ENCODE measurements at places on chromosomes 4 and X.

GRCh38 chr4:110275871-110276270 lies 77.5 kb upstream of the ELOVL6 start:
- DNase-seq: no peak

- no peak for DNase-seq
These were observed 3.1 kb downstream of the SRPX2 start for GRCh38 chrX:100647095-100647494.

GRCh38 chr4:46850026-46850425 lies 59.0 kb downstream of the COX7B2 start:
- no peak for DNase-seq

DNA sequence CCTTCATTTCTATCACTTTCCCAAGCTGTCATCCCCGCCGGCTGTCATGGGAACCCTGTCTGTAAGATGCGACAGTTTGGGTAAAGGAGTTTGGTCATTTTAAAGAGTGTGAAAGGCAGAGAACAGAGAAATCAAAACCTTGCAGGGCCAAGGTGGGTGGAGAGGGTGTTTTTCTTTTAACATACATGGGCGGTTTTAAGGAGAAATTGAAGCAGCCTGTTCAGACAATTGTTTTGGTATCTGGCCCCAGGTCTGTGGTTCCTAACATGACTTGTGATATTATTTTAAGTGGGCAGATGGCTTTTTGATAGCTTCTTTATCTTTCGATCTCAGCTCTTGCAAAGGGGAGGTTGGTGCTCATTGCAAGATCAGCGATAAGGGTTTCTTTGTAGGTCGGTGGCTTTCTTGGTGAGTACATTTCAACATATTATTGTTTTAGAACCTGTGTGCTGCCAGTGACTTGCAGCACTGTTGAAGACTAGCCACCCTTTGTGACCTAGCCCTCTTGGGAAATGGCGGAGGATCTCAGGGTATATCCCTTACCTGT lies 3.7 kb downstream of the PPP1R3F start:
- no peak for DNase-seq

DNA sequence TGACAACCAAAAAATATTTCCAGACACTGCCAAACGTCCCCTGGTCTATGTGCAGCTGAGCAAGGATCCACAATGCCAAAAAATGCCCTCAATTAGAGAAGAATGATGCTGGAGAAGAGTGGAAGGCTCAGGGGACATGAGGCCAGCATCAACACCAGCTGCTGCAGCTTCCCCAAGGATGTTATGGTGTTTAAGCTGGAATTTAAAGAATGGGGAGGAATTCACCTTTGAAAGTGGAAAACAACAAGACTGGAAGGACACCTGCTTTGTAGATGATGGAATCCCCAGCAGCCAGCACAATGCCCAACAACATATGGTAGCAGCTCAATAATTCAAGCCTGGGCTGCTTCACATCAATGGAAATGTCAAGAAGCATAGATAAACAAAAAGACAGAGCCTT lies 20.3 kb upstream of the SMPX start:
- no peak for DNase-seq

- no peak for DNase-seq
These were observed 54.7 kb downstream of the TMEM131L start for GRCh38 chr4:153520801-153521329.

GRCh38 chr4:140286456-140286855 lies 87.0 kb upstream of the SCOC start:
- no peak for DNase-seq

- no peak for DNase-seq
These were observed 286.9 kb upstream of the FGF16 start for GRCh38 chrX:77160301-77160700.

- DNase-seq: no peak
These were observed 34.2 kb downstream of the OCRL start for GRCh38 chrX:129574214-129574613.

DNA sequence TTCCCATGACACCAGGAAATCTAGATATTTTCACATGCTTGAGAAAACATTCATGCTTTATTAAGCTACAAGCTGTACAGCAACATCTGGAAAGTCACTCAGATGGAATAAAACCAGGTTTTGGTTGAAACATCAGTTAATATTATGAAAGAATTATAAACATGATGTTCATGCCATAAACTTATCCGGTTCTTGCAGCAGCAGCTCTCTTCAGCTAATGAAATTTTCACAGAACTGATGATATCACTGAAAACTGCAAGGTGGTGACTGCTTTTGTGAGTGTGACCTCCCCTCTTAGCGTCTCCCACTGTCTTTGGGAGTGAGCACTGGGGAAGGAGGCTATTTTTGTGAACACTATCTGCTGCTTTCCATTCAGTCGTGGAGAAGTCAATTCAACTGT lies 56.9 kb downstream of the ARHGAP10 start:
- no peak for DNase-seq

DNA sequence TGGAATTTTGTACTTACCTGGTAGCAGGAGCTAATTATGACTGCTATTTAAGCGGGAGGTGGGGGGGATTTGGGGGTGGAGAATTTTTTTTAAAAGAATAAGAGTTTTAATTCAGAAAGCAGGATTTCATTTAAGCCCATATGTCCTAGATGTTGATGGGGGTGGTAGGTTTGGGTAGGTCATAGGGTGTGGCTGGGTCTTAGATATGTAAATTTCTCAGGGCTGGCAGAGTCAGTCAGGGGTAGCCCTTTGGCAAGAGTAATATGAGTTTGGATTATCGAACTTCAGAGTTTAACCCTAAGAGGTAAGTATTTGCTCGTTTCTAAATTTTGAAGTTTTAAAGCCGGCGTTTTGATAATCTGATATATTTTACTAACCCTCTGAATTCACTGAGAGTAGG lies 35.2 kb upstream of the COX18 start:
- no peak for DNase-seq

DNA sequence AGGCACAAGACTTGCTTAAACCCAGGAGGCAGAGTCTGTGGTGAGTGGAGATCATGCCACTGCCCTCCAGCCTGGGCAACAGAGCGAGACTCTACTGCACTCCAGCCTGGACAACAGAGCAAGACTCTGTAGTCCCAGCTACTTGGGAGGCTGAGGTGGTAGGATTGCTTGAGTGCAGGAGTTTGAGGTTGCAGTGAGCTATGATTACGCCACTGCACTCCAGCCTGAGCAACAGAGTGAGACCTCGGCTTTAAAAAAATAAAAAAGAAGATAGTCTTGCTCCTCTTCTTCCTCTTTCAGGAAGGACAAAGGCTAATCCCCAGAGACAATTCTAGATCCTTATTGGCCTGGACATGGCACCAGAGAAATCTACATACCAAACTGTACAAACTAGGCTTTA lies 5.7 kb upstream of the PPEF2 start:
- no peak for DNase-seq

DNA sequence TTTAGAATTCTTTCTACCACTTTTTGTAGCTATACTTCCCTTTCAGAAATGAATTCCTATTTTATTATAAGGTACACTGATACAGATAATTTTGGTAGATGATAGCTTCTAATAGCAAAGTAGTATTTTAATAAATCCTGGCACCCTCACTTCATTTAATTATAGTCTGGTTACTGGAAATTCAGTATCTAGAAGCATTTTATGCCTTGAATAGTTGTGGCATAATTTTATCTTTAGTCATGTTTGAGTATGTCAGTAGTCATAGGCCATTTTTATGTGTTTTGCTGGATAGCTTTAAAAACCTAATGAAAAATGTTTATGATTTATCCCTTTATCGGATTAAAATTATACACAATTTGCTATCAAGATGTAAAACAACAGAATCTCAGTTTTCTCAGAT lies 92.3 kb downstream of the DIAPH2 start:
- no peak for DNase-seq

GRCh38 chr4:7399440-7400234 lies 35.1 kb downstream of the PSAPL1 start:
- DNase-seq: no peak

DNA sequence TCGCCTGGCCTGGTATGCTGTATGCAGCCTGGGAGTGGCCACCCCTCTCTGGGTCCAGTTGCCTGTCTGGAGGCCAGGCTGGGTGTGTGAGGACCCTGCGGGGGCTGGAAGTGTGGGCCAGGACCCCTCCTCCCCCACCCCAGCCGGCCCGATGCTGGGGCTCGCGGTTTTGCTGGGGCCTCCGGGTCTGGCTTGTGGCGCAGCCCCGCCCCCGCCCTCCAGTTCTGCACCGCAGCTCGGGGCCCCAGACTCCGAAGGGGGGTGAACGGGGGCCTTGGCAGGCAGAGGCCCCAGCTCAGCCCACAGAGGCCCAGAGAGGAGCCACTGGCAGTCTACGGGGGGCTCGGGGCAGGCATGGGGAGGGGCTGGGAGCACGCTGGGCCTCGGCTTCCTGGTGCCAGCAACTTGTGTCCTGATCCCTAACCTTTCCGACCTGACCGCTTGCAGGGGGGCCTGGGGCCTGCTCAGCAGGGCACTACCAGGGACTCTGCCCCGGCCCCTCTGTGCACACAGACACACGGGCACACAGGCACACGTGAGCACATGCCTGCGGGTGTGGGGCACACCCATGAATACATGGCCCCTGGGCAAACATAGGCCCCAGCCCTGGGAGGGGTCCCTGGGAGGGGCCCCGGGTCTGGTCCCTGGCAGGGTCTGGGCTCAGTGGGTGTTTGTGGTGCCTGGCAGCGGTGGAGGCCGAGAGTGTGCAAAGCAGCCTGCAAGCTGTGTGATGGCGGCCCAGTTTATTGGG lies 21.4 kb upstream of the FGFR3 start:
- DNase-seq: no peak

DNA sequence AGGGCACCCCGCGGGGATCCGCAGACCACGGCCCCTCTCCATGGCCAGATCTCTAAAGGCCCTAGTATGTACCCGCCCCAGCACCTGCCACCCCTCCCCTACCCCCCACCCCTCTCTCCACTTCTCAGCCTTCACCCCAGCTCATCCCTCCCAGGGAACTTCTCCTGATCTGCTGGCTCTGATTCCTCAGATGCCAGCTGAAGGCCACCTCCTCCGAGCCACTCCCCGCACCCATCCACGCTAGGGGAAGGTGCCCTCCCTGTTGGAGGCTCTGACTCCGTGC lies 11.9 kb downstream of the PSAPL1 start:
- no peak for DNase-seq

DNA sequence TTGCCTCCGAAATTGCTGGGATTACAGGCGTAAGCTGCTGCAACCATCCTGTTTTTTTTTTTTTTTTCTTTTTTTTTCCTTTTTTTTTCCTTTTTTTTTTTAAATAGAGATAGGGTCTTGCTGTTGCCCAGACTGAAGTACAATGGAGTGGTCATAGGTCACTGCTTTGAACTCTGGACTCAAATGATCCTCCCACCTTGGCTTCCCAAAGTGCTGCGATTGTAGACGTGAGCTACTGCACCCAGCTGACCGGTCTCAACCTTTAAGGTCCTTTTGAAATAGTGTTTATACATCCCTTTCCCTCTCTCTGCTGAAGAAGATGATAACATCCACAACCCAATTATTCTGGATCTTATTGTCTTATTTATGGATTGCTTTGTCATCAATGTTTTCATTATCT lies 548.7 kb downstream of the GBA3 start:
- no peak for DNase-seq

DNA sequence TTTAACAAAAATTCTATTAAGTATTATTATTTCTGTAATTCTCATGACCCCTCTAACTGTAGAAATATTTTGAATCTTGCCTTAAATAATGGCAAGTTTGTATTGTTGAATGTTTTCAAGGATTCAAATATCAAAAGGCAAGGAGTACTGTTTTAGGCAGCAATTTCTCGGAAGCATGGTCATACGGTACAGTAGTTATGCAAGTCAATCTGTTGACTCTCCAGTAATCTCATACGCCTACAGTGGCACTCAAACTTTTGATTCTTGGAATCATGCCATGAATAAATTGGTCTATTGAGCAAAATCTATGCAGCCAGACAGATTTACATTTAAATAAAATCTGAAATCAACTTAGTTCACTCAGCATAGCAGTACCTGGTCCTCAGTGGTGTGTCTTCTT lies 139.6 kb upstream of the FAM47C start:
- DNase-seq: no peak

GRCh38 chr4:85391071-85391470 lies 83.9 kb upstream of the ARHGAP24 start:
- no peak for DNase-seq

- no peak for DNase-seq
These were observed 323.1 kb downstream of the MAPK10 start for GRCh38 chr4:86036736-86037135.

DNA sequence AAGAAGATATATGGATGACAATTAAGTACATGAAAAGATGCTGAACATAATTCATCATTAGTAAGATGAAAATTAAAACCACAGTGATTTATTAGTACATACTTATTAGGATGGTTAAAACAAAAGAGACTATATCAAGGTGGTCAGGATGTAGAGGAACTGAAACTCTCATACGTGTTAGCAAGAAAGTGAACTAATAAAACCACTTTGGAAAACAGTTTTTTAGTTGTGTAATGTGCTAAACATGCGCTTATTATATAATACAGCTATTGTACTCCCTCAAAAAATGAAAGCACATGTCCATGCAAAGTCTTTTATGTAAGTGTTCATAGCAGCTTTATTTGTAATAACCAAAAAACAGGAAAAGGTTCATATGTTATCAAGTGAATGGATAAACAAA lies 89.9 kb upstream of the KCTD8 start:
- no peak for DNase-seq

DNA sequence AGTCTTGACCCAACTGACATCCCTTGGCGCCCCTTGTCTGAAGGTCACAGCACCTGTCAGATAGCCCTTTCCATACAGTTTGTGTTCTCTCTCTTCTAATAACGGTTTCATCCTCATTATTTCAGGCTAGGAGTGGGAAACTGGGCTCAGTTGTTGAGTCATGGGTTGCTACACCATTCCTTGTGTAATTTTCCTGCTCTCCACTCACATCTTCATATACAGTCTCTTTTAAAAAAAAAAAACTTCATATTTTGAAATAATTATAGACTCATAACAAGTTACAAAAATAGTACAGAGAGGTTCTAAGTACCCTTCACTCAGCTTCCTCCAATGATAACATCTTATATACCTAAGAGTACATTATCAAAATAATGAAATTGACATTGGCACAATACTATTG lies 60.2 kb upstream of the GRPR start:
- no peak for DNase-seq

DNA sequence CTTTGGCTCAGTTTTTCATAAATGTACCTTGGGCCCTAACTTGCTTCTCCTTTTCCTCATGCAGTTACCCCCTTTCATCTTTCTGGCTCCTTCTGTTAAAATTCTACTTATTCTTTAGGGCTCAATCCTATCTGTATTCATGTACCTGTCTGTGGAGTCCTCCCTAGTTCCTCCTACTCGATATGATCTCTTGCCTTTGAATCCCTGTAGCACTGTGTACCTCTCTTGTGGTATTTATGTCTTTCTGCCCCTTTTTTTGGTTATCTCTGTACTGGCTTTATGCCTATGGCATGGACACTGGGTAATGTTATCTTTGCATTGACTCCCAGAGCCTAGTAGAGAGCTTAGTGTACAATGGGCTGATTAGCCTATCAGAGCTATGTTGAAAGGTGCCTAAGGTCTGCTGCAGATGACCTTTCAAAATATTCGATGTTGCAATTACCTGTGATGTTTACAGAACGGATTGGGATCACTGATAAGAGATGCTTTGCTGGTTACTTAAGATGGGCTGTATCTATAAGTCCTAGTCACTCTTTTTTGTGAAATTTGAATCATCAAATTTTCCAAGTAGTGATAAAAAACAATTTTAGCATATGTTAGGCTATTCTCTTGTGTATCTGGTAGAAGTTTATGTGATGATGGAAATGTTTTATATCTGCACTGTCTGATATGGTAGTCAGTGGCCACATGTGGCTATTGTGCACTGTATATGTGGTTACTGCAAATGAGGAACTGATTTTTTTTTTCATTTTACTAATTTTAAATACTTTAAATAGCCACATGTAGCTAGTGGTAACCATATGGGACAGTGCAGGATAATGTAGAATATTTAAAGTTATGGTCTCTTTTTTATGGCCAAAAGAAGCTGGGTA lies 33.5 kb downstream of the TMEM164 start:
- DNase-seq: no peak
